ENCODE measurements at places on chromosomes 2 and 18.

GRCh38 chr2:197247083-197247482 is 63.5 kb downstream of the ANKRD44 start:
- no peak for DNase-seq

GRCh38 chr2:172437419-172438341 is 10.3 kb downstream of the ITGA6 start:
- DNase-seq = no peak

GRCh38 chr2:43005975-43006833 is 213.8 kb upstream of the HAAO start:
- DNase-seq = no peak

DNA sequence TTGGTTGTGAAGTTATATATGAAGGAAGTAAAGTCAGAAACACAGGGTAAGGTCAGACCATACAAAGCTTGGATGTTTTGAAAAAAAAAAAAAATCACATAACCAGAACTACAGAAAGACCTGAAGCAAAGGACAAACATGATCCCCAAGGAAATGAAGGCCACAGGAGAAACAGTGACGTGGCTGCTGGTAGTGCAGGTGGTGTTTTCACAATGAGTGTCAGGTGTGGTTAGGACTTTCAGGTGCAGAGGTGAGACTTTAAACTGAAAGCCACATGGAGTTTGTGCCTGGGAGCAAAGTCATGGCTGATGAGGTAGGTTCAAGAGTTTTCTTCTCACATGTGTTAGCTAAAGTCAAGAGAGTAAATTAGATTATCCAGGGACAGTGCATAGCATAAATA is 270.7 kb downstream of the PIEZO2 start:
- DNase-seq = no peak
